ENCODE measurements at places on chromosomes 3 and 15. TPM values are rescaled to one million over a fixed set of nuclear protein-coding genes. Genes with fewer than 3 reads are reported as not detected.

DNA sequence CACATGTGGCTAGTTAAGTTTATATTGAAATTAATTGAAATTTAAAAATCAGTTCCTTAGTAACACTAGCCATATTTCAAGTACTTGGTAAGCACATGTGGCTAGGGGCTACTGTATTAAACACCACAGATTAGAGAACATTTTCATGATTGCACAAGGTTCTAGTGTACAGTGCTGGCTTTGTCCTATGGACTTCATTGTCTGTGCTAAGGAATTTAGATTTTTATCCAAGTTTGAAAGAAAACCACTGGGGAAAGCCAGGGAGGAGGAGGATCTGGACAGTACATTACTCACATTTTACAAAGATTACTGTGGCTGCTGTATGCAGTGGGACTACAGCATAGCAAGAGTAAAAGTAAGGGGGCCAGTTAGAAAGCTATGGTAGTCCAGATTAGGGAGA is 13.9 kb downstream of the STAC start:
- DNase-seq: no peak

- DNase-seq: no peak
Measured at GRCh38 chr3:38730281-38730680, 80.8 kb upstream of the SCN5A start.

Gene RTP3
- not detected for total RNA-seq

GRCh38 chr3:31341130-31341529 is 191.6 kb upstream of the STT3B start:
- DNase-seq: no peak

Gene GOLGA8J
- total RNA-seq: not detected

Gene PPP1R14D
- not detected for total RNA-seq

DNA sequence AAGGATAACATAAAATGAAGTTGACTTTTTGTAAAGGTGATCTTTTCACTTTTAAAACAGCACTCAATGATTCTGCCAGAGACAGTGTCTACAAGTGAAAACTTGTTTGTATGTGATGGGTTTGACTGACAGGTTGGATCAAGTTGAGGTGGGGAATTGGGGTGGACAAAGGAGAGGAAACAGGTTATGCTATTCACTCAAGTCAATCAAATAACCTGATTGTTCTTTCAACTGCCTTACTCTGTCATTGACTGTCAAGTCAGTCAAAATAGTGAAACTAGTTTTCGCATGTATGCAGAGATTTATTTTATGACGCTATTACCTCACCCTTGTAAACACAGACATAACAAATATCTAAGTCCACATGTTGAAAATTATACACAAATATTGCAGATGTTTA is 187.7 kb downstream of the ROBO2 start:
- no peak for DNase-seq

DNA sequence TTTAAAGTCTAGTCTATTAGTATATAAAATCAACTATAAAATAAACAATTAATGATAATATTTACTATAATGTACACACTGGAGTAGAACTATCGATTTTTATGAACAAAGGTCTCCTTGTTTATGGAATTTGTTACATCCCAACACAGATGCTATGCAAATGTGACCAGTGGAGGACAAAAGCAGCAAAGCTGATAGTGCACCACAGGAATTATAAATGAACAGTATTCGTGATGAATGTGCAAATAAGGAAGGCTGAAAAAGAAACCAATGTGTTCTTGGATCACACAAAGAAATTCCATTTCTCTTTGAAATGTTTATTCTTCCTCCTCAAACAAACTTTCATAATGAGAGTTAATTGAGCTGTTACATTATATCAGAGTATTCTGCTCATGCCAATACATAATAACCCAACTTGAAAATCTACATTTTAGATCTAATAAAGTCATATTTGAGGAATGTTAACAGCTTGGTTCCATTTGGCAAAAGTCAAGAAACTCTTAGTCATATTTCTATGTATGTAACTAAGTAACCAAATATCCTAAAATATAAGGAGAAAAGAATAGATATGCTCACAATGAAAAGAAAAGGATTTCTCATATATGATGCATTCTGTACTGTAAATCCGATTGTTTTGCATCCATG is 79.3 kb downstream of the NEK10 start:
- no peak for DNase-seq

GRCh38 chr3:69014022-69014580 is 617 bp upstream of the EOGT start:
- no peak for DNase-seq

DNA sequence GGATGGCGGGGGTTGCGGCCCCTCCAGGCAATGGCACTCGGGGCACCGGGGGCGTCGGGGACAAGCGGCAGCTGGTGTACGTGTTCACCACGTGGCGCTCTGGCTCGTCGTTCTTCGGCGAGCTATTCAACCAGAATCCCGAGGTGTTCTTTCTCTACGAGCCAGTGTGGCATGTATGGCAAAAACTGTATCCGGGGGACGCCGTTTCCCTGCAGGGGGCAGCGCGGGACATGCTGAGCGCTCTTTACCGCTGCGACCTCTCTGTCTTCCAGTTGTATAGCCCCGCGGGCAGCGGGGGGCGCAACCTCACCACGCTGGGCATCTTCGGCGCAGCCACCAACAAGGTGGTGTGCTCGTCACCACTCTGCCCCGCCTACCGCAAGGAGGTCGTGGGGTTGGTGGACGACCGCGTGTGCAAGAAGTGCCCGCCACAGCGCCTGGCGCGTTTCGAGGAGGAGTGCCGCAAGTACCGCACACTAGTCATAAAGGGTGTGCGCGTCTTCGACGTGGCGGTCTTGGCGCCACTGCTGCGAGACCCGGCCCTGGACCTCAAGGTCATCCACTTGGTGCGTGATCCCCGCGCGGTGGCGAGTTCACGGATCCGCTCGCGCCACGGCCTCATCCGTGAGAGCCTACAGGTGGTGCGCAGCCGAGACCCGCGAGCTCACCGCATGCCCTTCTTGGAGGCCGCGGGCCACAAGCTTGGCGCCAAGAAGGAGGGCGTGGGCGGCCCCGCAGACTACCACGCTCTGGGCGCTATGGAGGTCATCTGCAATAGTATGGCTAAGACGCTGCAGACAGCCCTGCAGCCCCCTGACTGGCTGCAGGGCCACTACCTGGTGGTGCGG is 1.9 kb downstream of the CHST2 start:
- DNase-seq: no peak

DNA sequence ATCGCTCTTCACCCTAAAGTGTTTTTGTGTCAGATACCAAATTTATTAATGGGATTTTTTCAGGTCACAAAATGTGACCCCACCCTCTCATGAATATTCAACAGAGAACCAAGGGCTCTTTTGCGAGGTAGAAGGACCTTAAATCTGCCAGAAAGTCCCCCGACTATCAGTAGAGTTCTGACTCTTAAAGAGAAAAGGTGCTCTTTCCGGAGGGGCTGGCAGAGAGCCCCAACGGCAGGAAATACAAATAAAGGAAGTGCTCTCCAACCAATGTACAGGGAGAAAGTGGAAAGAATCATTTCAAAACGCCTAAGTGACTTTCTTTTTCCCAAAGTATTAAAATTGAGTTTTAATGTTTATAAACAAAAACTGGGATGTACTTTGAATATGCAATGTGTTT is 517.2 kb downstream of the FOXP1 start:
- no peak for DNase-seq

Gene STRC
- 0.05 TPM for total RNA-seq

Gene NRG4
- 6.1 TPM for total RNA-seq

DNA sequence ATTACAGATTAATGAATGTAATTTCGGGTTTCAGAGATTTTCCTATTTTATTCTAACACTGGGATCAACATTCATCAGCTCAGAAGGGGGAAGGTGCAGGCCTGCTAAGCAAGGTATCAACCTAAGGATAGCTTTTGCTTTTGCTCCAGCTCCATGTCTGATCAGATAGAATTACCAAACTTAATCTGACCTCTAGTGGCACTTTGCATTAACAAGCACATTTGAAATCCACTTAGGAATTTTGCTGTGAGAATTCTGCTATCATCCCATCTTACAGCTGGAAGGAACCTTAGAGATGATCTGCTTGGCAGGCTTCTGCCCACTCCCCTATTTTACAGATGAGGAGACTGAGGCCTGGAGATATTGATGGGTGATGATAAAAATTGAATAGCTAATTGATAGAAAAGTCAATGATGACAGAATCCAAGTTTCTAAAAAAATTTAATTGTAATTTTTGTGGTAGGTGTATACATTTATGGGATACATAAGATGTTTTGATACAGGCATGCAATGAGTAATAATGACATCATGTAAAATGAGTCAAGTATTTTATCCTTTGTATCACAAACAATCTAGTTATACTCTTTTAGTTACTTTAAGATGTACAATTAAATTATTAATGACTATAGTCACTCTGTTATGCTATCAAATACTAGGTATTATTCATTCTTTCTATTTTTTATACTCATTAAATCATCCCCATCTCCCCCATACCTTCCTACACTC is 209.2 kb upstream of the ZPLD1 start:
- no peak for DNase-seq

- DNase-seq: no peak
Measured at GRCh38 chr3:122271246-122271898, 53.7 kb upstream of the CSTA start.

Gene SEMA6D
- total RNA-seq: 35.6 TPM

Gene SERPINI2
- 3.9 TPM for total RNA-seq

- no peak for DNase-seq
Measured at GRCh38 chr3:191143224-191143623, 55.8 kb upstream of the OSTN start.

GRCh38 chr15:96599268-96599667 is 268.8 kb downstream of the NR2F2 start:
- no peak for DNase-seq

DNA sequence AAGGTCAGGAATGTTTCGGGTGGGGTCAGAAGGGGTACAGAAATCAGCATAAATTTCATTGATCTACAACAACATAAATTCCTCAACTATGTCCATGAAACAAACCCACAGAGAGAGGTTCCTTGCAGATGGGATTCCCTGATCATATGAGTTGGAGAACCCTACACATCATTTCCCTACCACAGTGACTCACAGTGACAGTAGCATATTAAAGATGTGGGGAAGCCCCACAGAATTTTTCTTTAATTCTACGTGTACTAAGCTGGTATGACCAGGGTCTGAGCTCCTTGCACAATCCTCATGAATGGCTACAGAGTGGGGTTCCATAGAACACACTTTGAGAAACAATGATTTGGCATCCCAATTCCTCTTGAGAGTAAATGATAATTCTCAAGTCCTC is 116.9 kb upstream of the RAD18 start:
- DNase-seq: no peak

DNA sequence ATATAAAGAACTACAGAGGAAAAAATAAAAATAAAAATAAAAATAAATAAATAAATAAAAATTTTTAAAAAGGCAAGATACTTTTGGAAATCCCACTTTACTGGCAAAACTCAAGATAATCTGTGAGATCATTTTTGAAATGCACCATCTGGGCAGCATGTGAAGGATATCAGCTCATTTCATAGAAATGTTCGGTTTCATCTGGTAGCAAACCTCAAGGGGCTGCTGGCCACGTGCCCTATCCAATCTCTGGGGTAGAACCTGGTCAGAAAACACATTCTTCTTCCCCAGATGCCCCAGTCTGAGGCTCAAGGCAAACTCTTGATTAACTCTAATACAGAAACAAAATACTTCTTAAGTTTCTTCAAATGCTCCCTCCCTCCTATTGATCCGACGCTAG is 166.0 kb downstream of the FMN1 start:
- no peak for DNase-seq

Gene KIF15
- 16.1 TPM for total RNA-seq

Gene CCR5
- total RNA-seq: 1.4 TPM

- no peak for DNase-seq
Measured at GRCh38 chr3:46471371-46471914, 6.7 kb upstream of the LTF start.

DNA sequence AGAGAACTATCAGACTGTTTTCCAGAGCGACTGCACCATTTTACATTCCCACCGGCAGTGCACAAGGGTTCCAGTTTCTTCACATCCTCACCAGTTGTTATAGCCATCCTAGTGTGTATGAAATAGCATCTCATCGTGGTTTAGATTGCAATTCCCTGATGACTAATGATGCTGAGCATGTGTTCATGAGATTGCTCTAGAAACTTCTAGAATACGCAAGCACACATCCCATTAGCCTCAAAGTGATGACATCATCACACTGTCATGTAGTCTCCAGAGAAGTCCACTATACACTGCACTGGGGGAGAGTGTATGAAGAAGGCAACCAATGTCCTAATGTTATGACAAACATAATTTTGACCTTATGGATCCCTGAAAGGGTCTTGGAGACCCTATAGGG is 30.1 kb downstream of the FBLN2 start:
- DNase-seq: no peak

DNA sequence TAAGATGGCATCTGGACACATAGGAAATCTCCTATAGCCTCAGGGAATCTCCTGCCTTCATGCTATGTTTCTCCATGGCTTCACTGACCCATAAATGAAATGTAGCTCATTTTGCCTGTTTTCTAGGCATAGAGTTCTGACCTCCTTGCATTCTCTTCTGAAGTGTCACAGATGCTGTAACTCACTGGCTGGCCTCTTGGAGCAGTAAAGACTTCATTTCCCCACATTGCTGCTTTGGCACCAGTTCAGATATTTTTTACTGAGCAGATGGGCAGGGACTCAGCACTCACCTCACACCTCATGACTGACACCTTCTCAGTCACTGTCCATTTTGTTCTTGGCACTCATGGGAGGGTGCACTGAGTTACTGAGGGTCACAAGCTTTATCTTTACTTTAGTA is 286.7 kb upstream of the TGFBR2 start:
- no peak for DNase-seq

GRCh38 chr3:9721015-9721699 is 10.4 kb upstream of the BRPF1 start:
- DNase-seq: no peak

DNA sequence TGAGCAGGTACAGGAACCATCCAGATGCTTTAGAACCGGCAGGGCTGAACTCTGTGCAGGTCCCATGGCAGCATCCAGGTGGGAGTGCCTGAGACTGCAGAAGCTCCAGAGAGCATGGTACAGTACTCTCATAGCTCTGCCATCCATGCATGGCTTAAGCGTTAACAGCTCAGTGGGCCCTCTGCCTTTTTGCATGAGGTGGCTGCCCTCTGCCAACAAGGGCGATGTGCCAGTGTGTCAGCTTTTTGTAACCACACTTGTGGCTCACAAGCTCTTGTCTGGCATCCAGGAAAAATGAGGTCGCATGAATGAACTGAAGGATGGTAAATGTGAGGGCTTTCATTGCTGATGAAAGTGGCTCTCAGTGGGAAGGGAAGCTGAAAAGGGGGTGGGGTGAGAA is 950.1 kb downstream of the DIPK2A start:
- DNase-seq: no peak

Gene VGLL3
- total RNA-seq: 36.2 TPM
